ENCODE measurements at places on chromosomes 2 and 18.

DNA sequence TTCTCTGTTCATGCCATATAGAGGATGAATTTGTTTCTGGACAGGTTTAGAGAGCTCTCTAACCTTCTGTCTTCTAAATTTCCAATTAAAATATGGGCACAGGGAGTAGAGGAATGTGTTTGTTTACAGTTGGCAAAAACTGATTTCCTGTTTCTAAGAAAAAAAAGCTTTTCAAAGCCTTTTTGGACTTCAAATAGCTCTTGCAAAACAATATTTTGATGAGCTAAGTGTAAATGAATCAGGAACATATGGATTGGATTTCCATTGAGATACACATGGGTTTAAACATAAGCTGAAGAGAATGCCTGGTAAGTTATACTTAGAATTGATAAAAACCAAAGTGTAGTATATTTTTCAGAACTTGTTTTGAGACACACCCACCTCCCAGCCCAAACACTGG is 677.5 kb downstream of the NYAP2 start:
- DNase-seq, result no peak

- DNase-seq, result no peak
Measured at GRCh38 chr2:104577143-104577542, 276.8 kb upstream of the POU3F3 start.

DNA sequence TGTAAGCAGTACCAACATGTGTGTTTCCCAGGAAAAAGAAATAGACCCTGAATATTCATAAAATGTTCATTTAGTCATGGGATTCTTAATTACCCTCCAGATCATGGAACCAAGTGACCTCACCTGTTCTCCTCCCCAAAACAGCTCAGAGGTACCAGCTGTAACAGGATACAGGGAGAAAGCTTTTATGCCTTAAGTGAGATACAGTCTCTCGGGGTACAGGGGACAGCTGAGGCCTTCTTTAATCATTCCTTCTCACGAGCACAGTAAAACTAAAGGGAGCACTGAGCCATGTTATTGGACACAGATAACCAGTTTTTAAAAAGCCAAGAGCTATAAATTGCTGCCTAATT is 16.6 kb downstream of the EPHA4 start:
- DNase-seq, result no peak

- DNase-seq, result no peak
Measured at GRCh38 chr2:160042054-160042453, 20.4 kb downstream of the PLA2R1 start.

DNA sequence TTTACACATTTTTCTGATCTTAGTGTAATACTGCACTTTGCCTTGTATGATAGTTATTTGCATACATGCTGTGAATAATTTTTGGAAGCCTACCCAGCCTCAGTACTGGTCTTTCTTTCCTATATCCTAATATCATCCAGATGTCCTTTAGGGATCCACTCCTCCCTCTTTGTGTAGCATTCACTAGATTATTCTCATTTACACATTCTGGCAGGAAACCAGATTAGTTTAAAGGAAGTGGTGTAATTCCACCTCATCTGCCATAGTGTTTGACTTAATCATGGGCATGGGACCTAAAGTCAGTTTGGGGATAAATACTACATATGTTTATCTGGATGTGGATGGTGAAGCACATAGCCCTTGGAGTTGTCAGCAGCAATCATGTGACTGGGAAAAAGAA is 444.9 kb upstream of the MAP2 start:
- no peak for DNase-seq

GRCh38 chr18:693466-694187 is 18.8 kb downstream of the ENOSF1 start:
- DNase-seq, result no peak

- DNase-seq, result no peak
Measured at GRCh38 chr2:48343571-48344440, 186.1 kb upstream of the STON1 start.

- no peak for DNase-seq
Measured at GRCh38 chr2:211133766-211134165, 577.4 kb downstream of the CPS1 start.

GRCh38 chr18:46400449-46400848 is 256.6 kb downstream of the LOXHD1 start:
- no peak for DNase-seq

- DNase-seq, result no peak
Measured at GRCh38 chr18:21777814-21778213, 37.2 kb downstream of the MIB1 start.

GRCh38 chr2:157498483-157498882 is 54.6 kb upstream of the CYTIP start:
- no peak for DNase-seq

DNA sequence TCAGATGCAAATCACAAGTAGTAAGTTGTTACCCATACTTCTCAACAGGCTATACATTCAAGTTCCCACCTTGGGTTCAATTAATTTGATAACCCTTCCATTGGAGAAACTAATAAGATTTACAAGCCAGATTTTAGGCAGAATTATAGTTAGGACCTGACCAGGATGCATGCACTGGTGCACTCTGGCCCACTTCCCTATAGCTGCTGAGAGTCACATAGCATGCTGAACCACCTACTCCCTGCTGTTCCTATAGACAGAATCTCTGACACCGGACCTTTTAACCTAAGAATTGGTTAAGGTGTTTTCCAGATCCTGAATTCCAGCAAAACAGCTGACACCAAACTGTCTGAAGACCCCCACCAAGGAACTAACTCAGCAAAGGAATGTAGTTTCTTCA is 26.2 kb downstream of the FAM210A start:
- no peak for DNase-seq

- DNase-seq, result no peak
Measured at GRCh38 chr2:10174173-10174572, 51.6 kb downstream of the RRM2 start.

DNA sequence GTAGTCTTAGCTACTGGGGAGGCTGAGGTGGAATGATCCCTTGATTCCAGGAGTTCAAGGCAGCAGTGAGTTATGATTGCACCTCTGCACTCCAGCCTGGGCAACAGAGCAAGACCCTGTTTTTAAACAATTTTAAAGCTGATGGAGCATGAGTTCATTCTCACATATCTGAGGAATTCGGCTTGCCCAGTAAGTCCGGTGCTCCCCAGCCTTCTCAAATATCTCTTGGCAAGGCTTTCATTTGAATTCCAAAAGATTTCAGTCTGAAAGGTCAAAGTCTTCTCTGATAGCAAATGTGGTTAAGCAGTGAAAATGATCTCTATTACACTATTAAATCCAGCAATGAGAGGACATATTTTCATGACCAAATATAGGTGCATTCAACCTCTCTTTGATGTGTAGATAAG is 27.9 kb downstream of the PIEZO2 start:
- DNase-seq, result no peak

GRCh38 chr2:163453920-163454319 is 281.9 kb downstream of the FIGN start:
- DNase-seq, result no peak

GRCh38 chr2:173401716-173402326 is 47.1 kb downstream of the CDCA7 start:
- no peak for DNase-seq

DNA sequence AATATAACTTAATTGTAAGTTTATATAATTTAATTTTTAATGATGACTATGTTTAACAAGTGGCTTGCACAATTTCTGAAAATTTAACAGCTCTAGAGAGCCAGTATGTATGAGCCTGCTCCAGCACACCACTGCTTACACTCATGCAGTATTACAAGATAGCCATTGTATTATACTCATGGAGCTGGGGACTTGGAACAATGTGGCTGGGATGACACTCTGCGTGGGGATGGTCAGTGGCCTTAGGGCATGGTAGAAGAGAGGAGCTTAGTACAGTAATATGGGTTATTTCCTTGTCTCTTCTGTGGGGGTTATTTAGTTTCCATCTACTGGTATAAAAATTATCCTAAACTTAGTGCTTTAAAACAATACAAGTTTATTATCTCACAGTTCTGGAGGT is 105.1 kb upstream of the STON1 start:
- DNase-seq, result no peak

DNA sequence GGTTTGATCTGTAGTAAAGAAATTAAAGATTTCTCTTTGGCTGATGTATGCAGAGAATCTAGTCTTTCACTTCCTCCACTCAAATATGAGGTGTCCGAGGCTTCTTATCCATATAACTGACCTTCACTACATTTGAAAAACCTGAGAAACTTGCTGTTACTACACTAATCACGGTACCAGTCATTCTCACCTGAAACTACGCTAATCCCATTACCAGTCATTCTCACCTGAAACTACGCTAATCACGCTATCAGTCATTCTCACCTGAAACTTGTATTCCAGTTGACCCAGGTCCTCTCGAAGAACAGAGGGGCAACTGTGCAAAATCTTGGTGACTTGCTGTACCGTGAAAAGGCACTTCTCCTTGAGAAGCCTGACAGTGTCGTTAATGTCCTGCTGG is 5.1 kb downstream of the MTERF4 start:
- DNase-seq, result no peak

DNA sequence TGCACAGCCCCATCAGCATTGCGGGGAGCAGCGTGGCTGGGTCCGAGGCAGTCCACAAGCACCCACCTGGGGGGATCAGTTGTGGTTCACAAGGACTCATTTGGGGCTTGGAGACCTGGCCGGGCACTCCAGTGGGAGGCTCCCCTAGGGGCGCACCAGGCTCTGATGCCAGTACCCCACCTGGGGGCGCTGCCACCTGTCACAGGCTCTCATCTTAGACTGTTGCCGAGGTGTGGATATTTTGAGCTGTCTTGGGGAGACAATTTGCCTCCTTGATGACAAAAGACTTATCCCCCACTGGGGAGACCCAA is 3.0 kb downstream of the ADRA2B start:
- no peak for DNase-seq

Data from stimulated activated CD8-positive, alpha-beta memory T cell treated with anti-CD3 and anti-CD28 coated beads, Interleukin-4, amount 100 ng/mL, for 1 hour (primary cell).